ENCODE measurements at places on chromosomes 1 and 21. TPM values are rescaled to one million over a fixed set of nuclear protein-coding genes. Genes with fewer than 3 reads are reported as not detected.

GRCh38 chr1:97901017-97901658, 19.7 kb downstream of the DPYD start:
- DNase-seq, result no peak

- no peak for DNase-seq
These were observed 976.9 kb downstream of the BRINP3 start for GRCh38 chr1:189500778-189501177.

The SLC30A10 gene
- total RNA-seq, result not detected

- no peak for DNase-seq
These were observed 43.3 kb downstream of the POU2F1 start for GRCh38 chr1:167263819-167264464.

DNA sequence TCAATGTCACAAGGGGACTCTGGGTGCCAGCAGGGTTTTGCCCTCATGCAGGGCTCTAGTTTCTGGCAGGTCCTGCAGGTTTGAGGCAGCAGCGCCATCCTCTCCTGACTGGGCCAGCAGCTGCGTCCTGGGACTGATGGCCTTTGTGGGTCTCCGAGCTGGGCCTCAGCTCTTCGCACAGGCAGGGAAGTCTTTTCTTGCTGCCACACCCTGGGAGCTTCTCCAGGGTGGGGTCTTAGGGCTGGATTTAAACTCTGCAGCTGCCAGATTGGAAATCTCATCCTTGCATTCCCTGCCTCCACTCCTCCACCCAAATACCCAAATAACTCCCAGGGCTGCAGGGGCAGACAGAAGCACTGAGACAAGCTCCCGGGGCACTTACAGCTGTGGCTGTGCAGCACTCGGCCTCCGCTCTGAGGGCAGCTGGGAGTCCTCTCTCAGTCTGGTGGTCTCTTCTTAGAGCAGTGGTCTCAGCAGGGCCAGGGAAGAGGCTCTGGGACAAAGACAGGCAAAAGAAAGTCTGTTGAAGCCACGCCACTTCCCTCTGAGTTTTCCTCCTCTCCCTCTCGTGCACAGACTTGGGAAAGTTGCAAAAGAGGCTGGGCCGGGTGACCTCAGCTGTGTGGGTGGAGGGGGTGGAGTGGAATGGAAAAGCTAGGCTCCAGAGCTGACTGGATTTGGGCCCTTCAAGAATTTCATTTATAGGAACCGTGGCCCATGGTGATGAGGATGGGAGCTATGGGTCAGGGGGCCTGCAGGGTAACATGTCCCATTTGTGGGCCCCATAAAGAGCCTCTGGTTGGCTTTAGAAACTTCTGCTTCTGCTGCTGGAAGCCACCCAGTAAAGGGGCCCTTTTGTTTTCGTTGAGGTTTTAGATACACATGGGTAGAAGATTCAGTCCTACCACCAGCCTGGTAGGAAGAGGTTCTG, at the start of gene RAB7B:
Gene RAB7B, minus strand, starts transcription at position 525 of the 931 bp plus-strand sequence. CDS start 9,260 bp downstream, outside the sequence.
- peak; percentile 25 for DNase-seq

The AMY1A gene
- total RNA-seq, result not detected

The STPG1 gene
- 8.3 TPM for total RNA-seq

DNA sequence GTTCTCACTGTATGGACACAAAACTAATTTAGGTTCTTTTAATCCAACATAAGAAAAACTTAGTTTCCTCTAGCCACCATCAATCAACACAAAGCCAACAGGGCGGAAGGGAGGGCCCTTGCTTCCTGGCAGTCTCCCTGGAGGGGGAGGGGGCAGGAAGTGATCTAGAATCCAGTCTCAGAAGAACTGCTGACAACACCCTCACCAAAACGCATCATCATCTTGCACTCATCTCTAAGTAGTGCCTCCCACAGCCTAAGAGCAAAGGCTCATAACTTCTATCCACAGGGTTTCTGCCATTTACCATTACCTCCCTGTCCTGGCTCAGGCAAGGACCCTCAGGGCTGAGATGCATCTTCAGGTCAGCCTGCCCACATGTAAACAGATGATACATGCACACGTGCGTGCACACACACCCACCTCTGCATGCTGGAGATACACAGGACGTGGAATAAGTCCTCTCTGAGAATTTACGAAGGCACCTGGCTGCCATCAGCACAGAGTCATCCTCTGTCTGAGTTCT, 20.5 kb downstream of the HIVEP3 start:
- DNase-seq, result no peak

DNA sequence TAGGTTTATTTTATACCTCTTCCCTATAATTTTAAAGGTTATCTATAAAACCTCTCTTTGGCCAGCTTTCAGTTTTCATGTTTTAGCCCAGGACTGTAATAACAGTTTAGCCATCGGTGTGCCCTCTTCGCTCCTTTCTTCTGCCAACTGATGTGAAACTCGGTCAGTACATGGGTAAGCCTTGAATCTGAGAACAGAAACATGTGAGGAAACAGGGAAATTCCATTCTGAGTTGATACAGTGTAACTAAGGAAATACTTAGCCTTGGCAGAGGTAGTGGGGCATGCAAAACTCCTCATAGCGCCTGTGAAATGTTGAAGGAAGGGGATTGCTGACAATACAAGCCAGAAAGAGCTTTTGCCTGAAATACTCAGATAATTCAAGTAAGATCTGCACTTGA, 465.2 kb downstream of the NCAM2 start:
- peak; percentile 16 for DNase-seq

The CFHR4 gene
- not detected for total RNA-seq

The CTSE gene
- total RNA-seq, result 0.19 TPM

The AGT gene
- not detected for total RNA-seq

GRCh38 chr21:41583274-41583790, 75.4 kb upstream of the TMPRSS2 start:
- no peak for DNase-seq

DNA sequence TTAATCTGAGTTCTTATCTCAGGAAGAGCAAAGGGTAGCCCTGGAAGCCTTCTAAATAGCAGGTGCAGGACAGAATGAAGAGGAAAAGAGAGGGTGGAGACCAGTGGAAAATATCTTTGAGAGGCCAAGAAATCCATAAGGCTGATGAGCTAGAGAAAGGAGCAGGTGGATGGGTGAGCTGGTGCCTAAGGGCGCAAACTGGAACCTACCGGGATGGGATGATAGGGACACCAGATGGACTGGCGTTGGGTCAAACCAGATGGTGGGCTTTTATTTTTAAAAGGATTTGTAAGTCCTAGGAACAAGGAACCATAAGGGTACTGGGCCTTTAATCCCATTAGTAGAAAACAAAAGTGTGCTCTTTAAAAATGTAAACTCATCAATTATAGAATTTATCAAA, 59.7 kb downstream of the RGL1 start:
- no peak for DNase-seq

DNA sequence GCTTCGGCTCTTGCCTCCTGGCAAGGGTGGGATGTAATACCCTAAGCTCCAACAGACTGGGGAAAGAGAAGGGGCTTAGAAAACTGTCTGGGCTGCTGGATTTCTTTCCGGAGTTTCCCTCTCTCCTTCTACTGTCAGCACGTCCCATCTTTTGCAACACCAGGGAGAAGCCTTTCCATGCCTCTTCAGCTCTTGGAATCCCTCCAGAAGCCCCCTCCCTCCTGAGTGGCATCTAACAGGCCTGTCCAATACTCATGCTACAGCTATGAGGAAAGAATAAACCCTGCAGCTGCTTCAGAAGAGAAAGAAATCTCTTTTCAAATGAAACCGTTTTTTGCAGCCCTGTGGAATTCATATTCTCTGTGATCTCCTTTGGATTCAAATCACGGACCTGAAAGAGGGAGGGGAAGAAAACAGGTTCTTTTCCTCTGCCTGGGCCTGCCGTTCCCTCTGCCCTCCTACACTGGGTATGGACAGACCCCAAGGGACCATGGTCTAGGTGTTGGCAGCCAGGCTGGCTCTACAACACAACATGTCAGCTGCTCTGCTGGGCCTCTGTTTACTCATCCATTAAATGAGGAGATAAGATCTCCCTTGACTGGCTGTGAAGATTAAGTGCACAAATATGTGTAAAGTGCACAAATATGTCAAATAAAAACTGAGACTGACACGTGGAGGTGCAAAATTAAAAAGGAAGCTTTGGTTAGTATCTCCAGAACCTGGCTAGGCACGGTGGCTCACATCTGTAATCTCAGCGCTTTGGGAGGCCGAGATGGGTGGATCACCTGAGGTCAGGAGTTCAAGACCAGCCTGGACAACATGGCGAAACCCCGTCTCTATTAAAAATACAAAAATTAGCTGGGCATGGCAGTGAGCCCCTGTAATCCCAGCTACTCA, 6.0 kb upstream of the CAPN2 start:
- DNase-seq, result no peak

The S100A14 gene
- total RNA-seq, result not detected

- DNase-seq, result no peak
These were observed 164.3 kb downstream of the DHRS3 start for GRCh38 chr1:12453400-12454343.

DNA sequence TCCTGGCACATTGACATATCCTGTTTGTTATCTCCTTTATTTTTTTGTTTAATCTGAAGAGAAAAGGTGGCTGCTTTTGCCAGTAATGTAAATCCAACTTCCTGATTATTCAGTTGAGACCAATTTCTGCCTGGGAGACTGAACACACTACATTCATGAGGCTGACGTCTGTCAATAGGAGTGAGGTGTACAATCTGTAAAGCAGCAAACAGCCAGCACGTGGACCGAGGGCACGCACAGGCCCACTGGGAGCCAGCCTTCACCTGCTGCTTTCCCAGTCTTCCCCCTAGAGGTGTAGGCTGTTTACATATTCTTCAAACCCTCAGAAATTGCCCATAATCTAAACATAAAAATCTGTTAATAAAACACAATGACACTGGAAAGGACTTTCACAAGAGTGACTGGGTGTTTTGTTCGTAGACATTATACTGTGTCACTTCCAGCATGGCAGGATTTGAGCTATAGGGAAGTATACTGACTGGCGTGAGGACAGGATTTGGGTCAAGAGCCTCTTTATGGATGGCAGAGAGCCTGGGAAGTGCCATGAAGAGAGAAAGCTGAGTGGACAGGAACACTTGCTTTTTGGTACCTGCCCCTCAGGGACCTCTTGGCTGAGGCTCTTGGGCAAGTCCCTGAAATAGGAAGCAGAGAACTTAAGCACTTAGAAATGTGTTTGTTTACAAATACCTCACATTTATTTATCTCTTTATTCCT, 552.9 kb upstream of the CAMK1G start:
- no peak for DNase-seq

- no peak for DNase-seq
These were observed 7.8 kb upstream of the P3R3URF start for GRCh38 chr1:46183926-46184557.

The KNCN gene
- not detected for total RNA-seq

DNA sequence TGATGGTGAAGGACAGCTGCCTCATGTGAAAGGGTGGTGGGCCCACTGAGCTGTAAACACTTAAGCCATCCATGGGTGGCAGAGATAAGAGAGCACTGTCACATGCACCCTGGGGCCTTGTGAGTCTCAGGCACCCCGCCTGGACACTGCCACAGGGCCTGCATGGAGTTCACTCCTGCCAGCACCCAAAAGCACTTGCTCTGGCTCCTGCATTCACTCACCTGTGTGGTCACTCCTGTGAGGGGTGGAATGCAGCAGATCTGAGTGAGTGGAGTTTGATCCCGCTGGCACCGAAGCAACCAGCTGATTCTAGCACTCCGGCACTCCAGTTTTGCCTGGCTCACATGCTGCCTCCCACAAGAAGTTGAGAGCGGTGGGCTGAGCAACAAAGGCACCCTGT, 1142.1 kb upstream of the PRMT6 start:
- no peak for DNase-seq

Data from SK-MEL-5 (cell line).